Upper lobe of right lung (tissue), 1 donor: ENCODE measurements at places on chromosomes 6 and 20. TPM values are rescaled to one million over a fixed set of nuclear protein-coding genes. Genes with fewer than 3 reads are reported as not detected.

CYP21A2 gene
- total RNA-seq = 0.61 TPM

TRIM38 gene
- total RNA-seq = 18.0 TPM

TMEM14A gene
- 12.3 TPM for total RNA-seq

HSPA12B gene
- total RNA-seq = 33.7 TPM

EMILIN3 gene
- not detected for total RNA-seq

- H3K36me3 ChIP-seq = no peaks in the 10 kb centered on the region
- peaks cover 6% of the 10 kb centered on the region for H3K4me1 ChIP-seq
- H3K27ac ChIP-seq = no peak overlapping the region
- no peak for DNase-seq
- H3K27me3 ChIP-seq = no peaks in the 10 kb centered on the region
Observed at GRCh38 chr6:127147534-127147933, 29.1 kb downstream of the RSPO3 start.

DNA sequence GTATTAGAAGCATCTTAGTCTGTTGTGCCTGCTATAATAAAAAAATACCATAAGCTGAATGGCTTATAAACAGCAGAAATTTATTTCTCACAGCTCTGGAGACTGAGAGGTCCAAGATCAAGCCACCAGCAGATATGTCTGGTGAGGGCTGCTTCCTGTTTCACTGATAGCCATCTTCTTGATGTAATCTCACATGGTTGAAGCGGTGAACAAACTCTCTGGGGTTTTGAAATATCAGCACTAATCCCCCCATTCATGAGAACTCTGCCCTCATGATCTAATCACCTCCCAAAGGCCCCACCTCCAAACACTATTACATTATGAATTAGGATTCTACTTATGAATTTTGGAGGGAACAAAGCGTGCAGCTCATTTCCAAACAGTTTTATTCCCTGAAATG, 11.6 kb upstream of the CLVS2 start:
- H3K27ac ChIP-seq = no peak overlapping the region
- no peak overlapping the region for H3K4me3 ChIP-seq
- H3K27me3 ChIP-seq = no peaks in the 10 kb centered on the region
- H3K36me3 ChIP-seq = no peaks in the 10 kb centered on the region
- no peaks in the 10 kb centered on the region for H3K4me1 ChIP-seq

DNA sequence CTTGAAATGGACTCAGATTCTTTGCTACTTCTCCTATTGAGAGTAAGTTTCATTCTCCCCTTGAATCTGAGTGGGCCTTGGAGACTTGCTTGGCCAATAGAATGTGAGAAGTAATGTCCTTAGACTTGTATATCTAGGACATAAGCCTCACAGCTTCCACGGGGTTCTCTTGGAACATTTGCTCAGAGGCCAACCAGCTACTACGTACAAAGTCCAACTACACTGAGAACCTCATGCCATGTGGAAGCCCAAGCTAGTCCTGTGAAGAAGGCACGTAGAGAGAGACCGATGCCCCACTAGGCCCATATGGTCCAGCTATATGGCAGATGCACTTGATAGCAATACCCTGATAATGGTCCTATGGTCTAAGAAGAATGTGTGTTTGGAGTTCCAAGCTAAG, 22.9 kb downstream of the TMEM14A start:
- H3K27me3 ChIP-seq = peaks cover 3% of the 10 kb centered on the region
- no peak overlapping the region for H3K4me3 ChIP-seq
- H3K36me3 ChIP-seq = no peaks in the 10 kb centered on the region
- no peak overlapping the region for H3K27ac ChIP-seq

- H3K36me3 ChIP-seq = no peaks in the 10 kb centered on the region
- no peaks in the 10 kb centered on the region for H3K27me3 ChIP-seq
- no peak for DNase-seq
- no peak overlapping the region for H3K4me3 ChIP-seq
- no peak overlapping the region for H3K27ac ChIP-seq
- H3K4me1 ChIP-seq = no peaks in the 10 kb centered on the region
Observed at GRCh38 chr6:82862543-82862942, 203.1 kb downstream of the UBE3D start.

- no peaks in the 10 kb centered on the region for H3K4me1 ChIP-seq
- no peak overlapping the region for H3K4me3 ChIP-seq
- no peak overlapping the region for H3K27ac ChIP-seq
- no peak for DNase-seq
Observed at GRCh38 chr20:3874194-3874844, 14.9 kb upstream of the PANK2 start.

DNA sequence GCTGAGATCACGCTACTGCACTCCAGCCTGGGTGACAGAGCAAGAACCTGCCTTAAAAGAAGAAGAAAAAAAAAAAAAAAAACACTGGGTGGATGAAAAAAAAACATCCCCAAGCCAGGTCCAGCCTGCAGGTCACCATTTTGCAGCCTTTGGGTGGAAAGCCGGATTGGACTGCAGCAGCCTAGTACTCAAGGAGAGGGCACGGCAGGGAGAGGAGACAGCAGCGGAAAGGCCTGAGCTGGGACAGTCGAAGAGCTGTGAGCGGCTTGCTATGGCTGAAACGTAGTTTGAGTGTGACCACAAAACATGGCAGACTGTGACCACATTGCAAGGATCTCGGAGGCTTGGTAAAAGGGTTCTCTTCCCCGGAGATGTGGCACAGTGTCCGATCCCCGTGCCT, 173.0 kb downstream of the NFATC2 start:
- no peaks in the 10 kb centered on the region for H3K27me3 ChIP-seq
- no peak overlapping the region for H3K4me3 ChIP-seq
- no peaks in the 10 kb centered on the region for H3K36me3 ChIP-seq
- DNase-seq = no peak

DNA sequence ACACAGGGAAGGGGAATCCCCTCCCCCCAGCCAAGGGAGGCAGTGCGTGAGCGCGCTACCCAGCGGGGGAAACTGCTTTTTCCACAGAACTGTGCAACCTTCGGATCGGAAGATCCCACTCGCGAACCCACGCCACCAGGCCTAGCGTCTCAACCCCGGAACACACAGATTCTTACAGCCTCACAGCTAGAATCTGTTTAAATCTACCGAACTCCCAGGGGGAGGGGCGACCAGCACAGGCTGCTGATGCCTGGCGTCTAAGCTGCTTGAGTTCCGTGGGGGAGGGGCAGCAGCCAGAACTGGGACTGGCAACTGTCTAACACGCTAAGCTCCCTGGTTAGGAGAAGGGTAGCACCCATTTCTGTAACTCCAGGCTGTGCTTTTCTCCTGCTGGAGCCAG, 217.3 kb upstream of the TENT5A start:
- no peaks in the 10 kb centered on the region for H3K27me3 ChIP-seq
- DNase-seq = no peak
- H3K4me1 ChIP-seq = no peaks in the 10 kb centered on the region
- H3K4me3 ChIP-seq = no peak overlapping the region
- no peaks in the 10 kb centered on the region for H3K36me3 ChIP-seq

- peak; percentile 40 for DNase-seq
- no peak overlapping the region for H3K4me3 ChIP-seq
- H3K27me3 ChIP-seq = peaks cover 12% of the 10 kb centered on the region
- H3K4me1 ChIP-seq = no peaks in the 10 kb centered on the region
- no peak overlapping the region for H3K27ac ChIP-seq
Observed at GRCh38 chr6:43861212-43861894, 91.3 kb downstream of the VEGFA start.

DNA sequence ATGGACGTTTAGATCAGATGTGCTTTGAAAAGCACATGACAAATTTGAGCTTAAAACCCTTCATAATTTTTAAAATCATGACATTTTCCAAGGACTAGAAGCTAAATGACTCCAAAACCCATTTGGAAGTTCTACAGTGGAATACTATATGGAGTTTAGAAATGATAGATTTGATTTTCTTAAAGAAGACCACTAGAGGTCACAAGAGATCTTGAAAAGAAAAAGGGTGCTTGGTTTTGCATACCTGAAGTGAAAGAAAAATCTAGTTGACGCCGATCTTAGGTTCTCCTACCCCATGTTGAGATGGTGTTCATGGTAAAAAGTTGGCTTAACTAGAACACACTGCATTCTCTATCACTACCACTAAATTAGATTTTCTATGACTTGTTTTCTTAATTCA, 31.5 kb downstream of the CFAP61 start:
- H3K36me3 ChIP-seq = no peaks in the 10 kb centered on the region
- H3K4me1 ChIP-seq = no peaks in the 10 kb centered on the region

DNA sequence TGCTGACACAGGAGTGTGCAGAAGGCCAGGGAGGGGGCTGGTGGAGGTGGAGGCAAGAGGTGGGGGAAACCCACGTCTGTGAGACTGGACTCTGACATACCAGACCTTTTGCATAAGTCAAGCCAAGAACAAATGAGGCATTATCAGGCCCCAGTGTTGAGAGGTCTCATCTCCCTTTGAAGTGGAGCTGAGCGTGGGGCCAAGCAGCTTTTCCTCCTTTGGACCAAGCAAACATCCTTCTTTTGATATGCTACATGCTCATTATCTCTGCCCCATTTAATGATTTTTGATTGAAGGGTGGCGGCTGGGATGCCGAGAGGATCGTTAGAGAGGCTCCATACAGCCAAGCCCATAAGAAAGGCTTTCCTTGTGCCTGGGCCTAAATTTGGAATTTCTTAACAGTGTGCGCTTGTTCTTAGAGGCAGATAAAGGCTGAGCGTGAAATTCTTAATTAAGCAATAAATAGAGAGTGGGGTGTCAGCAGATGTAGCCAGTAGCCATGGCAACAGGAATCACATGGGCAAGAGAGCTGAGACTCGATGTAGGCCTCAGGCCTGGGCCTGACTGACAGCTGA, 244.5 kb downstream of the PKHD1 start:
- no peaks in the 10 kb centered on the region for H3K4me1 ChIP-seq
- no peak for DNase-seq
- no peak overlapping the region for H3K4me3 ChIP-seq
- no peaks in the 10 kb centered on the region for H3K27me3 ChIP-seq

DNA sequence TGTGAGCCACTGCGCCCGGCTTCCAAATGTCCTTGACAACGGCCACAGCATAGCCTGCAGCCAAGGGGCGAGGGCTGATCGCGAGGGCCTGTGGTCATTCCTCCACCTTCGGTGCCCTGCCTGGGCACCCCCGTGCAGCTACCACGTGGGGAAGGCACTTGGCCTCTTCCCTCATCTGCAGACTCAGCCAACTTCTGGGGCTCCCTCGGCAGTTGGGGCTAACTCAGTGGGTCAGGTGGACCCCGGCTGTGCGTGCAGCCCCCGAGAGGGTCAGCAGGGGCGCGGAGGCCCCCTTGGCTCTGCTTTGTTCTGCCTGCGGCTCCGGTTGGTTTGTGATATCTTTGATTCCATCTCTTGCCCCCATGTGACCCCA, 52.9 kb upstream of the BHLHE23 start:
- peaks cover 48% of the 10 kb centered on the region for H3K27me3 ChIP-seq
- no peak overlapping the region for H3K27ac ChIP-seq
- no peaks in the 10 kb centered on the region for H3K36me3 ChIP-seq
- H3K4me1 ChIP-seq = no peaks in the 10 kb centered on the region
- DNase-seq = peak; percentile 55
- H3K4me3 ChIP-seq = no peak overlapping the region

GRCh38 chr6:40599555-40599954, 12.4 kb upstream of the LRFN2 start:
- H3K4me3 ChIP-seq = no peak overlapping the region
- no peak for DNase-seq
- no peak overlapping the region for H3K27ac ChIP-seq
- no peaks in the 10 kb centered on the region for H3K36me3 ChIP-seq

DNA sequence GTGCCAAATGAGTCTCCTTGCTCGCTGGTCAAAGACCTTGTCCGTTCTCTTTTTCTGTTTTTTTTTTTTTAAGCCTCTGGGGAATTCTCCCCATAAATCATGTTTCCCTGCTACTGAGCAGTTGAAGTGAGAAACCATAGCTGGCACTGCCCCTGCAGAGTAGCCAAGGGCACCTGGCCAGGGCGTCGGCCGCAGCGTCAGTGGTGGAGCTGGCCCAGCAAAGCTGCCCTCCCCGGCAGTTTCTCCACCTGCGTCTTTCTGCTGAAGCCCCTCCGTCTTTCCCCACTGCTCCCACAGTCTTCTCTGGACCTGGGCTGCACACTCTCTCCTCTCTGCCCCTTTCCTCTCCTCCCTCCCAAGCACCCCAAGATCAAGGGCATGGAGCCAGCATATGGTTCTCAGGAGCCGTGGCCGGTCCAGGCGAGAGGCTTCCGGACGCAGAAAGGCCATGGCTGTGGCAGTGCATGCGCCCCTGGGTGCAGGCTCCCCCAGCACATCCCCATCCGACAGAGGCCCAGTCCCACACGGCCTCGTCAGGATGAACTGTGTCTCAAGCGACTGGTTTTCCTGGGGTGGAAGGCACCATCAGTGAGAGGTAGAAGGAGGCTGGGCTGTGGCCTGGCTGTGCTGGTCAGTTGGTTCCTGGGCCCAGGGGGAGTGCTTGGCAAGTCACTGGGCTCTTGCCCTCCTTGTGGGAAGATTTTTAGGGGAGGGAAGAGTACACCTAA, 218.1 kb downstream of the ERMARD start:
- H3K36me3 ChIP-seq = no peaks in the 10 kb centered on the region
- no peaks in the 10 kb centered on the region for H3K27me3 ChIP-seq
- H3K27ac ChIP-seq = no peak overlapping the region

GRCh38 chr6:132812756-132813172, 1.6 kb upstream of the RPS12 start:
- H3K4me3 ChIP-seq = peak overlapping the region; percentile 88
- peak overlapping the region; percentile 98 for H3K27ac ChIP-seq
- peaks cover 23% of the 10 kb centered on the region for H3K36me3 ChIP-seq
- no peaks in the 10 kb centered on the region for H3K27me3 ChIP-seq
- DNase-seq = no peak

DNA sequence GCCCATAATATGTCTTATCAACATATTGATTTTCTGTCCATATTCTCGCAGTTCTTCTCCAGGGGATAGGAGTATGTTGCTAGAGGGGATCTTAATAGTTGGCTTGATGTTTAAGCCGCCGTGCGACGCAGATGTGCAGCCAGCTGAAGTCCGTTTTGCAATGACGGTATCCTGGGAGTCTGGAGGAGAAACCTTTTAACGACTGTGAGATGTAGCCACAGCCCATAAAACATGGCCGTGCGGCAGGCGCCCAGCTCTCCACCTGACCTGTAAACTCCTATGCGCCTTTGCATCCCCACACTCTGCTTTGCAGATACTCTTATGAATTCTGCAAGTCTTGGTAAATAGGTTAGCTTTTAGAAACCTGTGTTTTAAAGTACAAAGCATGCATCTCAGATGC, 36.9 kb downstream of the BMP6 start:
- H3K4me1 ChIP-seq = no peaks in the 10 kb centered on the region
- DNase-seq = no peak
- H3K36me3 ChIP-seq = no peaks in the 10 kb centered on the region

DNA sequence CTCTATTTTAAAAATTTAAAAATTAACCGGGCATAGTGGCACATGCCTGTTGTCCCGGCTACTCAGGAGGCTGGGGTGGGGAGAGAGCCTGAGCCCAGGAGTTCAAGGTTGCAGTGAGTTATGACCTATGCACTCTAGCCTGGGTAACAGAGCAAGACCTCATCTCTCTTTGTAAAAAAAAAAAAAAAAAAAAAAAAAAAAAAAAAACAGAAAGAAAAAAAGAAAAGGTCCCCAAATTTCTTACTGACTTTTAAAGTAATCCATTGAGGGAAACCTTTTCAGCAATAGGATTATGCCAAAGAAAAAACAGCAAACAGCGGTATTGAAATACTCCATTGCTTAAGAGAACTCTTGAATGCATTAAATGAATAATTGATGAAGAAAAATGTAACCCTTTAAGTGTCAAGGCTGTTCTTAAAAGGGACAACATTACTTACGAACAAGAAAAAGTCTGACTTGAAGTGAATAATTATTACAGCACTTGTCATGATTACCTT, 6.0 kb upstream of the DNAAF9 start:
- no peaks in the 10 kb centered on the region for H3K27me3 ChIP-seq
- DNase-seq = no peak
- no peaks in the 10 kb centered on the region for H3K36me3 ChIP-seq
- H3K27ac ChIP-seq = no peak overlapping the region
- no peaks in the 10 kb centered on the region for H3K4me1 ChIP-seq

- no peak overlapping the region for H3K4me3 ChIP-seq
- H3K4me1 ChIP-seq = peaks cover 33% of the 10 kb centered on the region
- no peaks in the 10 kb centered on the region for H3K27me3 ChIP-seq
Observed at GRCh38 chr6:37048851-37049757, 43.6 kb downstream of the FGD2 start.
